ENCODE measurements at places on chromosomes 5 and 9.

- no peak for DNase-seq
Observed at GRCh38 chr5:65292196-65292595, 189.5 kb downstream of the ADAMTS6 start.

- DNase-seq, result no peak
Observed at GRCh38 chr5:158409507-158409906, 550.6 kb upstream of the CLINT1 start.

GRCh38 chr5:132272311-132273210 is 15.1 kb downstream of the PDLIM4 start:
- peak; percentile 51 for DNase-seq

GRCh38 chr5:153974131-153974812 is 64.4 kb downstream of the FAM114A2 start:
- DNase-seq, result no peak

GRCh38 chr5:39816156-39816845 is 391.5 kb upstream of the DAB2 start:
- no peak for DNase-seq

DNA sequence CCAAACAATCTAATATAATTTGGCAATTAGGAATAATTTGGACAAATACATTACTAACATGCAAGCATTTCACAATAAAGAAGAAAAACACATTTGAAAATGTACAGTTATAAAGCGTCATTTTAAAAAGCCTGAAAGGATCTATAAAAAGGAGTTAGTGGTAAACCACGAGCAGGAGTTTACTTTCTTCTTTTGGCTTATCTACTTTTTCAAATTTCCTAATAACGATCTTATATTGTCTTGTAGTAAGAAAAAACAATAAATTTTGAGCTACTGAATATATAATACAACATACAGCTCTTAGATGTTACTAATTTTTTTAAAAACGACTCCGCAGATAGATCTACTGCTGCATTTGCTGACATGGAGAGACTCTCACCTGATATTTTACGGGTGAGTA is 79.9 kb downstream of the SMIM23 start:
- no peak for DNase-seq

DNA sequence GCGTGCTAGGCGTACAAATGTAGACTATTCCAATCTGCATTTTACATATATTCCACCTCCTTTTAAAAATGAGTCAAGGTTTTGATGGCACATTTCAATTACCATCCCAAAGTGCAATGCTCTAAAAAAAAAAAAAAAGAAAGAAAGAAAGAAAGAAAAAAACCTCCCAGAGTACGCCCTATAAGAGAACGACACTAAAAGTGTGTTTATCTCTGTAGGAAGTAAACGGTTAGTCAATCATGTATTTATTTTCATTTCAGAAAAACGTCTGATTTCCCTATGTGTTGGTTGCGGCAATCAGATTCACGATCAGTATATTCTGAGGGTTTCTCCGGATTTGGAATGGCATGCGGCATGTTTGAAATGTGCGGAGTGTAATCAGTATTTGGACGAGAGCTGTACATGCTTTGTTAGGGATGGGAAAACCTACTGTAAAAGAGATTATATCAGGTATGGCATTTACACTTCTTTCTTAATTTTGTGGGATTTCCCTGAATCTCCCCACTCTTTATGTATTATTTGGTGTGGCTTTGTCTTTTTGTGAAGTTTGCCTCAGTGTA is 1.1 kb downstream of the ISL1 start:
- no peak for DNase-seq

DNA sequence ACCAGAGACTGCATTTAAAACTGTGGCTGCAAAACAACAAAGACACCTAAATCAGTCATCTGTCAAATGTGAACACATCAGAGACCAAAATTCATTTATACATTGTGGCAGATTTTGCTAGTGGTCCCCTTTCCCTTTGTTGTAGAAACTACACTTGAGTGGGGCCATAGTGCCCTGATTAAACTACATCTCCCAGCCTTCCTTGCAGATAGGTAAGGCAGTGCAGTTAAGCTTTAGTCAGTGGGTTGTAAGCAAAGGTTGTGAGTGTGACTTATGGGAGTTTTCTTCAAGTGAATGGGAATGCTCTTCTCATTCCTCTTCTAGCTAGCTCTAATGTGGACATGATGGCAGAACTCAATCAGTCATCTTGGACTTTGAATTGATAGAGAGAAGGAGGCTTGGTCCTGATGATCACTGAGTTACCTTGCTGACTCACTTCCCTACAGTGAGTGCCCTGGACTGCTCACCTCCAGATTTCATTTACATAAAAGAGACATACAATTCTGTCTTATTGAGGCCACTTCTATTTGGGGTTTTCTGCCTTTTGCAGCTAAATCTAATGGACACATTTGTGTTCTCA is 35.2 kb upstream of the SPARC start:
- no peak for DNase-seq

- DNase-seq, result no peak
Observed at GRCh38 chr5:168590666-168591065, 11.5 kb upstream of the PANK3 start.

DNA sequence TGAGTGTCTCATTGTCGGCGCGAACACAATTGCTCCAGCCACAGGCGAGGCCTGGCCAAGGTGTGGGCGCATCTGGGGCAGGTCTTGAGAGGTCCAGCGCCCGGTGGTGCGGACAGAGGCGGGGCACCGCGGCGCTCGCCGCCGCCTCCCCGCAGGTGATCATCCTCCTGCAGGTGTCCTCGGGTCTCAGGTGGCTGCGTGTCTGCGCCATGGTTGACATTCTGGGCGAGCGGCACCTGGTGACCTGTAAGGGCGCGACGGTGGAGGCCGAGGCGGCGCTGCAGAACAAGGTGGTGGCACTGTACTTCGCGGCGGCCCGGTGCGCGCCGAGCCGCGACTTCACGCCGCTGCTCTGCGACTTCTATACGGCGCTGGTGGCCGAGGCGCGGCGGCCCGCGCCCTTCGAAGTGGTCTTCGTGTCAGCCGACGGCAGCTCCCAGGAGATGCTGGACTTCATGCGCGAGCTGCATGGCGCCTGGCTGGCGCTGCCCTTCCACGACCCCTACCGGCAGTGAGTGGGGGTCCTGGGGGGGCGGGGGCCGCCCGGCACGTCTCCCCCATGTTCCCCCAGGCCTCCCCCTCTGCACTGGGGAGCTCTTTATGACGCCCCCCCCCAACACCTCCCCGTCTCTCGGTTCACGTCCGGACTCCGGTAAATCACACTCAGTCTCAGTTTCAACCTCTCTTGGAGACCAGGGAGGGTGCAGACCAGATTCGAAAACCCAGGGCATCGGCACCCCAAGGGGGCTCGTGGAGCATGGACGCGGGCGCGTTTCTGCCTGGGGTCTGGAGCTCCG is 446 bp downstream of the NXNL2 start:
- no peak for DNase-seq

GRCh38 chr9:120915854-120916470 is 10.6 kb downstream of the TRAF1 start:
- no peak for DNase-seq

- DNase-seq, result no peak
Observed at GRCh38 chr5:115648056-115648455, 22.2 kb upstream of the TMED7 start.

- no peak for DNase-seq
Observed at GRCh38 chr9:84271921-84272556, 68.5 kb downstream of the SLC28A3 start.

DNA sequence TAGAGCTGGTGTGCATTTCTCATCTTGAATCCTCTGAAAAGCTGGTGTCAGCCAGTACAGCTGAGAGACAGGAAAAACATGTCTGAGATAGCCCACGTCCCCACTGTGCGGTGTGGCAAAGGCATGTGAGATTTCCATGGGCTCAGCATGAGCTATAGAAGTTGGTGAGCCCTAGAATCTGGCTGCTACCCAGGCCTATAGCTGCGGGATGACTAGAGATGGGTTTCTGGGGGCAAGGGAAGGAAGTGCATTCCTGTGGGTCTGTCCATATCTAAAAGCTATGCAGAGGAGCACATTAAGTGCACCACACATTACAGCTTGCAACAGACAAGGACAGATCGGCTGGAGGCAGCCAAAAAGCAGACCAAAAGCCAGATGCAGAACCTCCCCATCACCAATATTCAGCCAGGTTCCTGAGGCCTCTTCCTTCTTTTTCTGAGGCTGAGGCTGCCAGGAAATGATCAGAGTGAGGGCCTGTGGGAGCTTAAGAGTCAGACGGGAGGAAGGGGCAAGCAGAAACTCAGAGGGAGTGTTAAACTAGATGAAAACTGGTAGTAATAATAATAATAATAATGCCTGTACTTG is 55.8 kb upstream of the RANBP3L start:
- no peak for DNase-seq

- DNase-seq, result no peak
Observed at GRCh38 chr5:91127456-91128081, 255.5 kb downstream of the ARRDC3 start.

DNA sequence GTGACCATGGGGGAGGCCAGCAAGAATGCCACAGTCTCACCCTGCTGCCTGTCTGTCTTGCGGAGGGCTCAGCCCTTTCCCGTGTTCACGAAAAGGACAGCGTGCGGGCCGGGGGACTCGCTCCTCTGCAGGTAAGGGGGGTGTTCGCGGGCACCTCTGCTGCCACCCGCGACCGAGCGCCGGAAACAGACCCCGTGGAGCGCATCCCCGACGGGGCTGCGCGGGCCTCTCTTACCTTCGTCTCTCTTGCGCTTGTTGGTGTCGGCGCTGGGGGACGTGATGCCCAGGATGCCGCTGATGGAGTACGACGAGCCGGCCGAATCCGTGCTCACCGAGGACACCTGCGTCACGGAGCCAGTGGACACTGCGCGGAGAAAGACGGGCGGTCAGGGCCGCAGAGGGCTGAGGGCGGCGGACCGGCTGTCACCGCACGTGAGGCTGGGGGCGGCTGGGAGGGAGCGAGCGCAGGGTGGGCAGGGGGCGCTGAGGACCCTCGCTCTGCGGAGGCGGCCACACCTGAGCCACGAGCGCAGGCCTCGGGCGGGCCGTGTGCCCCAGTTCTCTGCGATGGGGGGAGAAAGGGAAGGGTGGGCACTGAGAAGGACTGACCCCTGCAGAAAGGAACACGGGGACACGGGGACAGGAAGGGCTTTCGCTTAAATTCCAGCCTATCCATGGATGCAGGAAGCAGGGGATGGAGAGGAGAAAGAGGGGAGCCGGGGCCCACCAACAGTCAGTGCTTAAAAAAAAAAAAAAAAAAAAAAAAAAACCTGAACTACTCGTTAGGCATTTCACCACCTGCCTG is 31.5 kb downstream of the PAX5 start:
- DNase-seq, result no peak

GRCh38 chr5:73654819-73655318 is 28.9 kb downstream of the ARHGEF28 start:
- DNase-seq, result no peak

- no peak for DNase-seq
Observed at GRCh38 chr9:13970018-13970417, 343.9 kb downstream of the NFIB start.

GRCh38 chr9:98851730-98852459 is 44.4 kb downstream of the GALNT12 start:
- DNase-seq, result no peak

GRCh38 chr5:56985936-56986625 is 34.2 kb upstream of the MIER3 start:
- DNase-seq, result no peak

DNA sequence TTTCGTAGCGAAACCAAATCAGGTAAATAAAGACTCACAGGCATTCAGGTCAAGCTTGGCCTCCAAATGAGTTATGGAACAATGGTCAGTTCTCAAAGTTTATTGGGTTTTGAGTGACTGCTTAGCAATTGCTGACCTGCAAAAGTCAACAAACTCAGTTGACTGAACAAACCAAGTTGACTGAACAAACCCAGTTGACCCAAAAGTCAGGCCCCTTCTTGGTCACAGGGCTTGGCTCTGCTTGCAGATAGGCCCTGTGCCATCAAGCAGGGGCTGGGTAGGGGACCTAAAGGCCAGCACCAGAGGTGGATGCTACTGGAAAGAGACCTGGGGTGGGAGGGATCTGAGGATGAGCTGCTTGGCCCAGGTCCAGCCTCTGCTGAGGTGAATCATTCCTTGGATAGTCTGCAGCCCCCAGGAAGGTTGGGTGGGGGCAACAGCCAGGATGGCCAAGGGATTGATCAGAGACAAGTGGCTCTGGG is 64.6 kb downstream of the GADD45G start:
- DNase-seq, result no peak

GRCh38 chr5:102511666-102512065 is 12.9 kb upstream of the SLCO6A1 start:
- DNase-seq, result no peak

- no peak for DNase-seq
Observed at GRCh38 chr5:119382169-119382568, 26.4 kb downstream of the TNFAIP8 start.

GRCh38 chr5:166535641-166536040 is 1755.8 kb upstream of the WWC1 start:
- DNase-seq, result no peak

DNA sequence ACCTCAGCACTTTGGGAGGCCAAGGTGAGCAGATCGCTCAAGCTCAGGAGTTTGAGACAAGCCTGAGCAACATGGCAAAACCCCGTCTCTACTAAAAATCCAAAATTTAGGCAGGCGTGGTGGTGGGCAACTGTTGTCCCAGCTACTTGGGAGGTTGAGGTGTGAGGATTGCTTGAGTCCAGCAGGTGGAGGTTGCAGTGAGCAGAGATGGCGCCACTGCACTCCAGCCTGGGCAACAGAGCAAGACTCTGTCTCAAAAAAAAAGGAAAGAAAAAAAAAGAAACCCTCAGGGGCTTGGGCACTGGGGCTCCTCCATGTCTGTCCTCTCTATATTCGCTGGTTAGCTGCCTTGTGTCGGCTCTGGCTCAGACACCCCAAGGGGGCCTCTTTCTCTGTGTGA is 10.9 kb upstream of the PPP2CA start:
- DNase-seq, result no peak

DNA sequence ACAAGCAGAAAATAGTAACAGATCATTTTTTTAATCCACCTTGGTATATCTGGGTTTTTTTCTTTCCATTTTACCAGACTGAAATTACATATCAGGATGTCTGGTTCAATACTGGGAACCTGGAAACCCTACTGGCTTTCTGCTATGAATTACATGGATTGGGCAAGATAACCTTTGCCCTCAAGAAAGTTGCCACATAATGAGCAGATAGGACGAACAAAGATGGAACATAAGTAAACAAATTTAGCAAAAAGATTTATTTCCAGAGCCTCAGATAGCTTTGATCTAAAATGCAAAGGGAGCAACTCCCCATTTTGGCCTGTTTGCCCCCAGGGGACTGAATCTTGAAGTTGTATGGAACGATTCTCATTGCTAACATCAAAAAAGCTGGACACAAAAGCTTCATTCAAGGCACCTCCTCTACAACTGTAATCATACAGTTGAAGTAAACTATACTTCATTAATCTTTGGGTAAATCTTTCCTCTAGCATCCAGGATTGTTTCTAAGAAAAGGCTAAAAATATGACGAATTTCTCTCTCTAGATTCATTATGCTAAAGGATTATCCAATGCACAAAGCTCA is 131.6 kb upstream of the PTGER4 start:
- DNase-seq, result no peak

All from activated T-helper 1 cell treated with anti-CD3 and anti-CD28 coated beads, Interleukin-2, amount 50 U/mL, for 16 hours (primary cell).